ENCODE measurements at places on chromosomes 7 and 10.

DNA sequence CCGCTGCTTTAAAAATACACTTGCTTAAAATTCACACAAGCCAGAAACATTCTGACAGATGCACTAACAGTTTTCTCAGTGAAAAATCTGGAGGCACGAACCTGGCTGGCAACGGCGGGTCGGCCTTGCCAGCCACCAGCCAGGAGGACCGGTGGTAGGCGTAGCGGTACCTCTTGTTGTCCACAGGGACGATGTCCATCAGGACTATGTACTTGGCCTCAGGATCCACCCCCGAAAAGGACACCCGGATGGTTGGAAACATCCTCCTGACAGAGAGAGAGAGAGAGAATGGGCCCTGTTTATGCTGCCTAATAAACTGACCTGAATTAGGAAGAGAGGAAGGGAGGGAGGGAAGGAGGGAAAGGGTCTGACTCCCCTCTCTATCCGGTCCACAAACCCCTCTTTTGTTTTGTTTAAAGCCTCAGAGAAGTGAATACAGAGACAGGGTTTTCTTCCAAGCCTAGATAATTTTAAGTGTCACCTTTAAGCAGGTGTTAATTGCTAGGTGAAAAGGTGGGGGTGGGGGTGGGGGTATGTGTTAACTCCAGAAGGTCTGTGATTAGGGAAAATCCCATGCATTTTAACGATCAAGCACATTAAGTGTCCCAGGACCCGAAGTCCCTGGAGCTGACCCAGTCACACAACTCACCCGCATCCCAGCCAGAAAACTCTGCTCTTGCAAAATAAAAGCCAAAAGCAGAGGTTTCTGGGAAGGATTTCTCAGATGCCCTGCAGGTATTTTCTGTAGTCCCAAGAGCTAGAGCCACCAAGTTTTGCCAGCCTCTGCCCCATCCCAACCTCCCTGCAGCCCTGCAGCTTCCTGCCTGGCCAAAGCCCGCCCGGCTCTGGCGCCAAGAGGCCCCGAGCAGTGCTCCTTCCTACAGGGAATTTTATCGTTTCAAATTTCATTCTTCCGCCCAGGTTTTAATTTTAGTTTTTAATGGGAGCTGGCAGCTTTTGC is 5.0 kb downstream of the TBX20 start:
- DNase-seq: no peak

- DNase-seq: peak; percentile 82
Observed at GRCh38 chr7:131636092-131636491, 79.7 kb upstream of the PODXL start.

GRCh38 chr10:118407777-118408176 is 65.7 kb upstream of the FAM204A start:
- DNase-seq: no peak

DNA sequence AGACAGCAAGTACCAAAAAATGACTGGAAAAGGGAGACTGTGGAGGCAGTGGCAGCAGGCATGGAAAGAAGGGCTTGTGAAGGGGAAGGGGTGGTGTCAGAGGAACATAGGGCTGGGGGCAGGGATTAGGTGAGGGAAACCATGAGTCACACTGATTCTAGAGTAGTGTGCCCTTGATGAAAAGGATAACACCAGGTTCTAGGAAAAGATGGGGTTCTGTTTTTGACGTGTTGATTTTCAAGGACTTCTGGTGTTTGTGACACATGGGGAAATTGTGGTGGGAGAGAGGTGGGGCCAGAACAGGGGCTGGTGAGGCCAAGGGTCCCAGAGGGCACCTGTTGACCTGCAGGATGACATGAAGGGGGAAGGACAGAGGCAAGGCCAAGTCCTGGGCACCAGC is 57.1 kb downstream of the FIGNL1 start:
- DNase-seq: no peak

DNA sequence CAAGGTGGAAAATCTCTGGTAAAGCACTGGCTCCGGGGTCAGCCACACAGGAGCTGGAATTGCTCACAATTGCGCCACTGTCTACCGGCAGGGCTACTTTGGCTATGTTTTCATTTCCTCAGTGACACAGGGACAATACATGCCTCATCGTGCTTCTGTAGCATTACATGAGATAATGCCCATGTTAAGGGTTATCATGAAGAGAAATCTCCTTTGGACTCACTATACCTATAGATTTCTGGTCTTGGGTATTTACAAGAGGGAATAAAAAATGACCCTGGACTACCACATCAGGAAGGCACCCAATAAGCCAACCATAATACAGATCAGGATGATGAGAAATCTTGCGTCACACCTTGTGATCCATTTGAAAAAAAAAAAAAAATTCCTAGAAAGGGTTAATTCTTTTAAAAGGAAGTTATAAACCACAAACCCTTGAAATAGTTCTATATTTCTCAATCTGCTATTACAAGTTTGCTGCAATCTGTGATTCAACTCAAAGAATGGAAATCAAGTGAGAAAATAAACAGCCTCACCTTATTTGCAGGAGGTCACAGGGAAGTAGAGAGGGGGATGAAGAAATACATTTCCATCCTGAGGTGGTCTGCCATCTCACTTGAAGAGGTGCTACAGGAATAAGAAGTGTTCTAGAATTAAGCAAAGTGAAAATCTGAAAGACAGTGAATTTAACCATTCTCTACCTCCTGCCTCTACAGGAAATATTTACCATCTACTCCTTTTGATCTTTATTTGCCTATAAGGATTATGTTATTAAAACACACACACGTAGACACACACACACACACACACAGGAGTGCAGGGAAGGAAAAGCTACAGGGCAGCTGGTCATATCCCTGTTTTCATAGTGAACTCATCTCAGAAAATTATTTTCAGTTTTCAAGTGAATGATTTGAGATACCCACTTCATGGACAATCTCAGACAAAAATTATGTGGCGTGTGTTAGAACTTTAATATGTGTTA is 231.3 kb upstream of the CELF2 start:
- DNase-seq: peak; percentile 34

DNA sequence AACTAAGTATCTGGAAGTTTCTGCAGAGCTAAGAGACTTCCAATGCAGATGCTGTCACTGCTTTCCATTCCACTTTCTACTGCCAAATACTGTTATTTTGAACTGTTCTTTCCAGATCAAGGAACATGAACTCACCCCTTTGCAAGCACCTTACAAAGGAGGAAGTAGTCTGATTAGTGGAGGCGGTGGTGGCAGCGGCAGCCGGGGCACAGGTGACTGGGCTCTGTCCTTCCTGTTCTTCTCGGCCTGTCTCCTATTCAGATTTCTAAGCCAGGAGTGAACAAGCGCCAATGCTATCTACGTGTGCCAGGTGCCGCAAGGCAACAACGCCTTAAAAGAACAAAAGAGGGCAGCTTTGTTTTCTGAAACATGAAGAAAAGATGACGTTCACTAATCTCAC is 44.9 kb downstream of the BEND7 start:
- no peak for DNase-seq

GRCh38 chr7:1311406-1312135 is 78.9 kb downstream of the UNCX start:
- no peak for DNase-seq

DNA sequence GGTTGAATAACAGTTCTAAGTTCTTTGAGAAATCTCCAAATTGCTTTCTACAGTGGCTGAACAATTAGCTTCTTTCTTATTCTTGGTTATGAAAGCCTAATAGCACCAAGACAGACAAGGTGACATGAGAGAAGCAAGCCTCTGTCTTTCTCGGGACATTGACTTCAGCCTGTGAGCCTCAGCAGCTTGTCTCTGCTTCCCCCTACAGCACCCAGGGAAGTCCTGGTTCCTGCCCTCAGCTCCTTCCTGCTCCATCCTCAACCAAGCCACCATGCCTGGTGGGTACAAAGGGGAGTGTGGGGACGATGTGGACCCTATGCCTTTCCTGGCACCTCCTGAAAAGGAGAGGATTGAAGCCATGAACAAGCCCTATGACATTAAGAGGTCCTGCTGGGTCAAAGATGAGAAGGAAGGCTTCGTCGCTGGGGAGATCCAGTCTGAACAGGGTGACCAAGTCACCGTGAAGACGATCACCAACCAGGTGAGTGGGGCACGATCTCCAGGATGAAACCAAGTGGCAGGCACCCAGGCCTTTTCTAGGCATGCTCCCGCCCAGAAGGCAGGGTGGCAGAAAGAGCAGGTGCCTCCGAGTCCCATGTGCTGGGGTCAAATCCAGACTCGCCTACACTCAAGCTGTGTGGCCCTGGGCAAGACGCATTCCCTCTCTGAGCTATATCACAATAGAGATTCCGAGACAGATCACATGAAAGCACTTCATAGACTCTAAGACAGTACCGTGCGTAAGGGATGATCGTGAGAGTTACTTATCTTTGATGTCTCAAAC is 30.8 kb upstream of the KPNA7 start:
- DNase-seq: no peak

- DNase-seq: no peak
Observed at GRCh38 chr7:31695859-31696614, 9.0 kb downstream of the PPP1R17 start.

DNA sequence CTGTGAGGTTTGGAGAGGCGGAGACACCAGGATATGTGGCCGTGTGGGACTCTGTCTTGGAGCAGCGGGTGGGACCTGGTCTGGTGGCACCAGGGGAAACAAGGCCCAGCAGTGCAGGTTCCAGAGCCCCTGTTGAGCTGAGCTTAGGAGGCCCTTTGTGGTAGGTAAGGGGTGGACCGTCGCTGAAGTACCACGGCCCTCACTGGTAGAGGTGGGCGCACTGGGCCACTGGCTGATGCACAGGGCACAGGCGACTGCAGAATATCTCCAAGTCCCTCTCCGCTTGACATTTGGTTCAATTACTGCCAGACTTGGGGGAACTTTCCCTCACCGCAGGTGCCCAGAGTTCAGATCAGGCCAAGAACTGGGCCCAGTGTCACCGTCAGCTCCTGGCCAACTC is 27.3 kb downstream of the DOCK1 start:
- no peak for DNase-seq

DNA sequence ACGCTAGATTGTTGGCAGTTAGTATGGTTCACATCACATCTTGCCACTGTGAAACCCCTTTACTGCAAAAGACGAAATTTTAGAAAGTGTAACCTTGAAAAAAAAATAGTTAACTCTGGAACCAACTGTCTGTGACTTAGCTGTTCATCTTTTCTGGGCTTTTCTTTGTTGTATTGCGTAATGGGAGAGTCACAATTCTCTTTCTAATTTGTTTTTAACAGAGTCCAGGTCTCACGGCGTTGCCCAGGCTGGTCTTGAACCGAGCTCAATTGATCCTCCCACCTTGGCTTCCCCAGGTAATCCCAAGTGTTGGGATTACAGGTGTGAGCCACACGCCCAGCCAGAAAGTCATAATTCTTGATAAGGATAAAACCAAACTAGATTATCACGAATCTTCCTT is 14.5 kb downstream of the UBE3C start:
- DNase-seq: no peak

DNA sequence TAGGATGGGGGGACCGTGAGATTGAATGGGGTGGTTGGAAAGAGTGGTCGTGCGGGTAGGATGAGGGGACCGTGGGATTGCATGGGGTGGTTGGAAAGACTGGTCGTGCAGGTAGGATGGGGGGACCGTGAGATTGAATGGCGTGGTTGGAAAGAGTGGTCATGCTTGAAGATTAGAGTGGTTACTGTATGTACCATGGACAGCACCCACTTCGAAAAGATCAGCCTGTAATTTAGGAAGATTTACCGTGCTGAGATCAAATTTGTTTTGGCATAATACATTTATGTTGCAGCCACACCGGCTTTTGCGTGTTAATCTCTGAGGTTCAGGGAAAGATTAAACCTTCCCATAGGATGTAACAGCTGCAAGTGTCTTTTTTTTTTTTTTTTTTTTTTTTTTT is 495.2 kb upstream of the ADARB2 start:
- no peak for DNase-seq

- no peak for DNase-seq
Observed at GRCh38 chr10:117796130-117796745, 250.5 kb downstream of the RAB11FIP2 start.

- no peak for DNase-seq
Observed at GRCh38 chr7:17915796-17916195, 24.5 kb downstream of the SNX13 start.

DNA sequence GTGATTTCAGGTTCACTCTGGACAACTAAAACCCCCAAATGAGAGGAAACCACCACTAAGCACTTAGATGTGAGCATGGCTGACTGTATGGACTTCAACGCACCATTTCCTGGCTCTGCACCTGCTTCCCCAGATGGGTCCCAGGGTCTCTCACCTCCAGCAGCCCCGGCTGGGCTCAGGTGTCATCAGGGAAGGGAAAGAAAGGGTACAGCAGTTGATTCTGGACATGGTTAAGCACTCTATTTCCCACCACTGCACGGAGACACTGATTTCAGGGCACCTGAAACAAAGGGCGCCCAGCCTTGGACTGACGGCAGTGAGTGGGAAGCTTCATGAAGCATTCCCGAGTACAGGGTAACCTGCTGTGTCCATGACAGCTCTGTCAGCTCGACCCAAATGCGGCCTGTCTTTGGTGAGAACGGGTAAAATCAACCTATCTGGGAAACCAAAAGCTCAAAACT is 19.0 kb downstream of the FAM53B start:
- DNase-seq: no peak

GRCh38 chr7:16347066-16347826 is 74.1 kb downstream of the CRPPA start:
- DNase-seq: no peak

DNA sequence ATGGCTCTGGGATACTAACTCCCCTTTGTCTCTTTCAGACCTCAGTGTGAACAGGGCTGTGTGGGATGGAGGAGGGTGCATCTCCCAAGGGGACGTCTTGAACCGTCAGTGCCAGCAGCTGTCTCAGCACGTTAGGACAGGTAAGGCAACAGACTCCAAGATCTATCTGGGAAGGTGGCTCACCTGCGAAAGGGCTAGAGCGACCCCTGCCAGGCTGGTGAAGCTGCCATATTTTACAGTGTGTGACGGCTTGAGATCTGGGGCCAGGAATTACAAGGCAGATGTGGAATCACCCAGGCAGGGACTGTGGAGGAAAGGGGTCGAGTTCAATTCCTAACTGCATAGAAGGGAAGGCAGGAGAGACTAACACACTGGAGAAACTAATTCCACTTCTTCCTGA is 11.2 kb downstream of the MUC17 start:
- no peak for DNase-seq
